Stomach (tissue), 19 donors: ENCODE measurements at places on chromosomes 1 and 21. TPM values are rescaled to one million over a fixed set of nuclear protein-coding genes. Genes with fewer than 3 reads are reported as not detected.

GRCh38 chr1:205480349-205480985, 24.0 kb upstream of the CDK18 start:
- no peak for DNase-seq

- no peak for DNase-seq
These were observed 3.3 kb downstream of the DLGAP3 start for GRCh38 chr1:34926156-34926555.

- peak; percentile 83 for DNase-seq
These were observed 18.5 kb downstream of the WLS start for GRCh38 chr1:68213843-68214242.

DNA sequence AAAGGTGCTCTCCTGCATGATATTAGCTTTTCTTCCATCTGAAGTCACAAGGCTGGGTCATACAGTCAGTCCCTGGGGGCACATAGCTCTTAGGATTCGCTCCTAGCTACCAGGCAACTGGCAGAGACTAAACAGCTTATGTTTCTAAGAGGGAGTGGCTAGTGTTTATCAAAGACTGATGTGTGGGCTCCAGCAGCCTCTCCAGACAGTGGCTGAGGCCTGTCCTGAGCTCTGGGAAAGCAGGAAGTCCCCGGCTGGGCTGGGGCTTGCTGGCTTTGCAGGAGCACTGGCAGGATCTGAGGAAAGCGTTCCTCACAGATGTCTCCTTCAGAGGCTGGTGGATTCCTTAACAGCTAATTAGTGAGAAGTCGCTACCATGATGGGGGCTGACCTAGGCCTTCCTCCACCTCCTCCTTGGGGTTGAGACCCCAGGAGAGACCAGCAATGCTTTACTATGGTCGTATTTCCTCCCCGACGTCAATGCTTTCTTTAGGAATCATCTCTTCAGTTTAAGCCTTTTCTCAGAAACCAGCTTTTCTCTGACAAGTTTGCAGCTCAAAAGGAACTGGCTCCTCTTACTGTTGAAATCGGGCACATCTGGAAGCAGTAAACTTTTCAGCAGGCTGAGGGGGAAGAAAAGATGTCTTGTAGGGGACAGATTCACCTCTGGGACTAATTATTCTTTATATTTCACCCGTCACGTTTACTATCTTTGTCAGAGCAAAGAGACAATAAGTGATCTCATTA, 33.5 kb upstream of the HHAT start:
- peak; percentile 75 for DNase-seq

- DNase-seq: no peak
These were observed 500.6 kb downstream of the RWDD3 start for GRCh38 chr1:95734560-95734959.

DNA sequence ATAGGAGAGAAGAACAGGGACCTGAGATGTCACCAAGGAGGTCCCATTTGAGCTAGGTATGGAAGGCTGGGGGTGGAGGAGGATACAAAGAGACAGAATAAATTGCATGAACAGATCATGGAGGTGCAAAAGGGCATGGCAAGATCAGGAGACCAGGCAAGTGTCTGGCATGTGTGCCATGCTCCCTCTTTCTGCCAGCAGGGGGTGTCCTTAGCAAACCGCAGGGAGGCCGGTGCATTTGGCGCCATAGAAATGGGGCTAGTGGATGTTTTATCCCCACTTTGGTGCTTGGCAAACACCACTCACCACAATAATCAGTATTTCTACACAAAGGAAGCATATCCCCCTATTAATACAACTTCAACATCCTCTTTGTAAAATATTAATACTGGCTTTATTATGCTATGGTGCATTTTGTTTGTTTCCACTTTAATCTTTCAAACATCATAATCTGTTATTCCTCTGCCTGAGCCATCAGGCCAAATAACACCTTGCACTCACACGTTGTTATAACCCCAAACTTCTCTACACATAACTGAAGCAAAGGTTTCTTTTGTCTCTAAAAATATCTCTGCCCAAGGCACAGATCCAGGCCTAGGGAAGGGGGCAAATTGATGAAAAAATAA, 25.9 kb downstream of the S100A6 start:
- DNase-seq: peak; percentile 55

- DNase-seq: no peak
These were observed 51.8 kb downstream of the RGS2 start for GRCh38 chr1:192860478-192861185.

DNA sequence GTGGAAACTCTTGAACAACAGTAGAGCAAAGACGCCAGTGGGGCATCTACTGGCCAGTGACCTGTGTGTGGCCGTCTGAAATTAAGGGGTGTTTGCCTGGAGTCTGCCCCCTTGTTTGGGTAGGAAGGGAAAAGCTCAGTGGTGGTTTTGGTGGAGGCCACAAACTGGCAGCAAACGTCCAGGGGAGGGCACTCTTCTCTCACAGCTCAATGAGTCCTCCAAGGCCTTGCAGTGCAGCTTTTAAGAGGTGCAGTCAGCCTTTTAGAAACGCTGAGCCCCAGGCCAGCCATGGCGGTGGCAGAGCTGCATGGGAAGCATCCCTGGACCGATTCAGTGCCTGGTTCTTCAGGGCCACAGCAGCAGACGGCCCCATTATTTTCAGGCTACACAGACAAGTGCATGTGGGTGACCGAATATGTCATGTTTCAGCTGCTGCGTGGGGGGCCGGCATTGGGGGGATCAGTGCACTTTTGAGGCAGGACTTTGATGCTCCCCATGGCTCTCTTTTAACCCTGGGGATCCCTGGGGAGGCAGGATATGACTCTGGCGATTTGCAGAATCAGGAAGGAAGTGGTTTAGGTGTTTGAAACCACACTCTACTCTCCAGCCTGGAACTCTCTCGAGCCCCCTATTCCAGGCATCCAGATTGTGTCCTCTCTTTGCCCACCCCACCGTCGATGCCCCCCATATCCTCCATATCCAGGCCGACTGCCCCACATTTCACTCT, 414.0 kb downstream of the PRDM2 start:
- DNase-seq: peak; percentile 77

DNA sequence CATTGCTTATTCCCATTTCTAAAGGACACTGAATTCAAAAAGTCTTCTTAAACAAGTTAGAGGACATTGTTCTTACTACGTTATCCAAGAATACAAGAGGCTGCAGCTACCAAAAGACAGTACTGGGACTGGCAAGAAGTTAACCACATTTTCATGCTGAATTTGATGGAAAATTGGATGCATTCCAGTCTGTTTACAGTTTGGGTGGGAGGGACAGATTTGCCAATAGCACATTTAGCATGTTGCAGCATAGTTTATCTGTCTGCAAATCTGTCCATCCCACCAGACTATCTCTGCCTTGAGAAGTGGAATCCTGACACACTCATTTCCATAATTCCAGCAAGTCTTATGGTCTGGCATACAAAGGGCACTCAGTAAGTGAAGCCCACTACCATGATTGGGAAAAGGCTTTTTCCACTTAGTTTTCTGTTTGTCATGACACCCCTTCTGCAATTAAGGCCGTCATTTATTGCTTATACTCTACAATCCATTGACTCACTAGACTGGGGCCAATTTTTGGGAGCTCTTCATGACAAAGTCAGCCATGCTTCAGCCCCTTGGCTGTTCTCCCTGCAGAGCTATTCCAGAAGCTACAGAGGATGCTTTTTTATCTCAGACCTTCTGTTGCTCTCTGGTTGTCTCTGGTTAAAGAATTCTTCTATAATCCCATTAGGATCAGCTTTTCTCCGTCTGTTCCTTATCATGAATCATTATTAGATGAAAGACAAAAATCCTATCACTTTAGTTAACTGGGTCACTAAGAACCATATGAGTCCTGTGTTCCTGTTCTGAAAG, 355.8 kb upstream of the PTBP2 start:
- no peak for DNase-seq

GRCh38 chr21:42983103-42983502, 8.7 kb downstream of the PKNOX1 start:
- no peak for DNase-seq

DNA sequence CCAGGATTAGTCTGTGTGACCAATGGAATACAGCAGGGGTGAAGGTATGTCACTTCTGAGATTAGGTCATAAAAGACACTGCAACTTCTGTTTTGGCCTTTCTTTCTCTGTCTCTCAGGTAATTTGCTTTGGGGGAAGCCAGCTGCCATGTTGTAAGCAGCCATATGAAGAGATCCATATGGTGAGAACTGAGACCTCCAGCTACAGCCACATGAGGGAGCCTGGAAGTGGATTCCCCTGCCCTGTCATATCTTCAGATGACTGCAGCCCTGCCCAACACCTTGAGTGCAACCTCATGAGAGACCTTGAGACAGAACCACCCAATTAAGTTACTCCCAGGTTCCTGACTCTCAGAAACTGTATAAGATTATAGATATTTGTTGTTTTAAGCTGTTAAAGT, 70.1 kb upstream of the ESRRG start:
- no peak for DNase-seq

DNA sequence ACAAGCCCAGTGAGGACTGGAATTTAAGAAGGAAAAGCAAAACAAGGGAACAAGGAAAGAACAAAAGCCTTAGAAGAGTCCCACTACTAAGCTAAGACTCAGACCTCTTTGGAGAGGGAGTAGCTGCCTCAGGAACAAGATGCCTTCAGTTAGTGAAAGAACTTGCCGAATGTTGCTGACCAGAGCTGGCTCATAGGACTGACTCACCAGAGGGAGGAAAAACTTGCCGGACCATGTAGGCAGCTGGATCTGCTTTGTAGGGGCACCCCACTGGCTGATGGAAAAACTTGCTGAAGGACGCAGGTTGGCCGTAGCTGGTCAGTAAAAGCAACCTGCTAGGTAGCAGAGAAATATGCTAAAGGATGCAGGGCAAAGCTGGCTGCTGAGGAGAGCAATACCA, 15.3 kb upstream of the ZSWIM5 start:
- no peak for DNase-seq

- no peak for DNase-seq
These were observed 165.1 kb downstream of the SLC45A1 start for GRCh38 chr1:8482979-8483381.

DNA sequence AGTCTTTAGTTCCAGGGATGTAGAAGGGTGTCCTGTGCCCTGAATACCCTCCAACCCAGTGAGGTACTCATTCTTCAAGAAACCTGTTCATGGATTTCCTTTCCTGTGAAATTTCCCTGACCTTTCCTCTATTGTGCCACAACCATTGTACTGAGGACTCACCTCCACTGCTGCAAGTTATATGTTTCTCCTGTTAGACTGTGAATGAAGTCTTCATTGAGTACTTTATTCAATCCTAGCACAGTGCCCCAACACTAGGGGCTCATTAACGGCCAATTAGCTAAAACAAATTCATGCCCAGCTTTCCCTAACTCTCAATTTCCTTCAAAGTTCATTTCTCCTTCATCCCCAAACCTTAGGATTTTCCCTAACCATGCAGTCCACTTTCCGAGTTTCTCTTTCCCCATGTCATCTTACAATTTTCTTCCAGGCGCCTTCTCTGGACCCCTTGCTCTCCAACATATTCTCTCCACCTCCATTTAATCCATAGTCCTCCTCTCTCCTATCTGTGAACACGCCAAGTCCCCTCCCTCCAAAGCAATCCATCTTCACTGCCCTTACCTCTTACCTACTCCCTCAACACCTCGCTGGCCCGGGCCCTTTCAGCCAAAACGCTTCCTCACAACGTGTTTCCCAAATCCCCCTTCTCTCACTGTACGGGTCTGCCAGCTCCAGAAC, 1.3 kb downstream of the TRIM33 start:
- DNase-seq: no peak

GRCh38 chr1:110944806-110945205, 18.9 kb downstream of the LRIF1 start:
- no peak for DNase-seq

GRCh38 chr21:16676391-16676790, 836.5 kb upstream of the CXADR start:
- no peak for DNase-seq

DNA sequence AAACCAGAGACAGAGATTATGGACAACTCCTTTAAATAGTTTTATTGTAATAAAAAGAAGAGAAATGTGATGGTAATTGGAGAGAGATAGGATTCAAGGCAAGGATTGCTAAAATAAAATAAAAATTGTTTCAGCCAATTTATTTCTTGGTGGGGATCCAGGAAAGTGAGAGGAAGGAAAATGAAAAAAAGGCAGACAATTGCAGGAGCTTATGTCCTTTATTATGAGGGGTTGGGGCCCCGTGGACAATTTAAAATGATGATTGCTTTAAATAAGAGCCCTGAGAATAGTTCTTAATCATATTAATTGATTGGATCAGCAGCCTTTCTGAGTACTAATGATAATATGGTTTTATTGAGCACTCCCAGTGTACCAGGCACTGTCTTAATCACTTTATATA, 40.2 kb downstream of the RGS2 start:
- DNase-seq: no peak

GRCh38 chr1:165877940-165878556, 50.6 kb downstream of the UCK2 start:
- DNase-seq: no peak

- DNase-seq: peak; percentile 79
These were observed 32.9 kb downstream of the GPA33 start for GRCh38 chr1:167057241-167057688.

DNA sequence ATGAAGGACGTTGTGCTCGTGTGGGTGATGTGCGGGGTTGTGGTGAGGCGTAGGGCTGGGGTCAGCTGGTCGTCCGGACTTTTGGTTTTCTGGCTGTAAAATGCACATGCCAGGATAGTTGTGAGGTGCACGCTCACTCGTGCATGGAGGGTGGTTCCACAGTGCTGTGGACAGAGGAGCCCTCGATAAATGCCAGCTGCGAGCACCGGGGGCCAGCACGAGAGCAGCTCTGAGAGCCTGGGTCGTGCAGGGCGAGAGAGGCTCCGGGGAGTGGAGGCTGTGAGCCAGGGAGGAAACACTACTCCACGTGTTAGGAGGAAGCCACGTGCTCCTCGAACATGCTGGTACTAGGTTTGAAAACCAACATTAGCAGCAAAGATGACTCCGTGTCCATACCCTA, 39.4 kb downstream of the COL18A1 start:
- no peak for DNase-seq

DNA sequence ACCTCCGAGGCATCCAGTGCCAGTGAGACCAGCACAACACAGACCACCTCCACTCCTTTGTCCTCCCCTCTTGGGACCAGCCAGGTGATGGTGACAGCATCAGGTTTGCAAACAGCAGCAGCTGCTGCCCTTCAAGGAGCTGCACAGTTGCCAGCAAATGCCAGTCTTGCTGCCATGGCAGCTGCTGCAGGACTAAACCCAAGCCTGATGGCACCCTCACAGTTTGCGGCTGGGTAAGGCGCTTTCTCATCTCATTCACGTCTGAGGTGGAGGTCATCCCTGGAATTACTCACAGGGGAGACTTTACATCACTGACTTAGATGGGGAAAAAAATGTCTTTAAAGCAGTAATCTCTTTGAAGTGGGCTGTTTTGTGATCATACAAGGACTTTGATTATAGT, 106.3 kb downstream of the CD247 start:
- no peak for DNase-seq

Gene KCNQ4
- polyA plus RNA-seq: 0.31 TPM

Gene KCNJ9
- not detected for polyA plus RNA-seq

Gene TACSTD2
- 36.7 TPM for polyA plus RNA-seq

Gene USF1
- 73.1 TPM for polyA plus RNA-seq

Gene ACTA1
- 2.4 TPM for polyA plus RNA-seq

Gene CD5L
- polyA plus RNA-seq: not detected

Gene WNT9A
- 2.0 TPM for polyA plus RNA-seq

Gene TEDDM1
- polyA plus RNA-seq: not detected
